H1 (cell line): ENCODE measurements at places on chromosomes 7 and 10. TPM values are rescaled to one million over a fixed set of nuclear protein-coding genes. Genes with fewer than 3 reads are reported as not detected.

The NCF1 gene
- 0.47 TPM in 1 of 2 replicates, not detected in the other for total RNA-seq

The C10orf105 gene
- total RNA-seq: 0.48 and 0.73 TPM in 2 replicates

The HTR5A gene
- not detected in 2 replicates for total RNA-seq

The SRRM3 gene
- total RNA-seq: 16.0 and 17.4 TPM in 2 replicates

DNA sequence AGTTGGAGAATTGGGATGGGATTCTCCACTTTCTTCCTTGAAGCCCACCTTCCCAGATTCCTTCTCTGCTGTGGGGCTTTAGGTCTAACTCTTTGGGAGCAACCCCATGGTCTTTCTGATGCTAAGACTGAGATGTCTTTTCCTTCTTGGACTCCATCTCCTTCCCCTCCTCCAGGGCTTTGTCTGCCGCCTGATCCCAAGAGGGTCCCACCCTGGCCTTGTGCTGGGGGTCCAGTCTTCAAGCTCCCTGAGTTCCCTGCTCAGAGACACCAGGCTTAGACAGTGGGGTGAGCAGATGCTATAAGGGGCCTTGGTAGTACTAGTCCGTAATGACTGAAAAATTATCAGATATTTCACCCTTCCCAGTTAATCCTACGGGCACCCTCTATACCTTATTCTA lies 150.5 kb downstream of the PTPN20 start:
- DNase-seq: no peak
